ENCODE measurements at places on chromosomes 7 and 10.

DNA sequence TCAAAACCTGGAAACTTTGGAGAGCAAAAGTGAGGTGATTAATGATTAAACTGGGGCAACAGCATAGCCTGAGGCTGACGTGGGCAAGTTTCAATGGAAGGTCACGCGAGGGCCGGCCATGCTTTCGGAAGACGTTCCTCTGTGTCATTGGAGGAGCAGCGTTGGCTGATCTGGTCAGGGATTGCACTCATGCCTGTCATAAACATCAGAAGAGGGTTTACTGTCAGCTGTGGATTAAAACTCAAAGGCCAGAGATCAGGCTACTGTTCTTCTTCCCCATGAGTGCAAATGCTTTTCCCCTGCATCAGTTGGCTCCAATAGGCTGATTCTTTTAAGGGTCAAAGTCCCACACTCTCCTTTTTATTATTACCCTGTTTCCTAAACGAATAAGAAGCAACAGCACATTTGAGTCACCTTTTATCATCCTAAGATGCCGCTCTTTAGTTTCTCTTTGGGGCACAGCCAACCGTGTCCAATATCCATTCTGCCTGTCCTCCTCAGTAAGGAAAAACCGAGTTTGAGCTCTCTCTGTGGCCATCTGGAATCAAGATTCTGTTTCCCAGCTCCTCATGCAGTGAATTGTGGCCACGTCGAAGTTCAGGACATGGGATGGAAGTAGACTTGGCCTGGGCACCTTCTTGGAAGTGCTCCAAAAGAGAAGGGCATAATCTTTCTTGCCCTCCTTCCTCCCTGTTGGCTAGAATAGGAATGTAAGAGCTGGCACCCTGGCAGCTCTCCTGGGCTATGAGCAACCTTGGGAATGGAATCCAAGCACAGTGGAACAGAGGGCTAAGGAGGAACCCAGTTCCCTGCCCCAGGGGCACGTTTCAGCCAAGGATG lies 62.5 kb upstream of the INSIG1 start:
- no peak for DNase-seq

- DNase-seq: no peak
Measured at GRCh38 chr7:81079746-81080145, 160.9 kb upstream of the SEMA3C start.

DNA sequence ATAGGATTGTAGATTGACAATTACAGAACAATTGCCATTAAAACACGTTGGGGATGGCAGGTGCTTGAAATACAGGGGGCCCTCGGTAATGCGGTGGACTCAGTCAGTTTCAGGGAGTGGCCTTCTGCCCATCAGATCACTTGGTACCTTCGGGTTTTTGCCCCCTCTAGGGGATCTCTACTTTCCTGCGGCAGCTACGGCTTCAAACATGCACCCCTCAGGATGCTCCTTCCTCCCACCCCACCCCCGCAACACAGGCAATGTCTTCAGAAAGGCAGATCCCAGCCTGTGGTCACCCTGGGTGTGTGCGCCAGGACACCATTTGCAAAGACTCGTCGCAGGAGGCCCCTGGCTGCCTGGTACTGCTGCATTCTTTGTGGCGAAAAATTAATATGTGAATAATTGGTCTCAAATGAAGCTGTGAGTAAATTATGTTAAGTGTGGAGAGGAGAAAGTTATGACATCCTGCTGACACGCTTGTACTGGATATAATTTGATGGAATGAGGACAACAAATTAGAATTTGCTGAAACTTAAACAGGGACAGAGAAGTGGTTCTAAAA lies 431.0 kb upstream of the MKI67 start:
- no peak for DNase-seq

- DNase-seq: no peak
Measured at GRCh38 chr7:30172451-30172850, 37.7 kb downstream of the MTURN start.

Measured in iPS DF 6.9 (cell line).